ENCODE measurements at places on chromosomes 16 and 17.

GRCh38 chr16:27401768-27402568, at the start of gene IL21R:
IL21R (plus strand) TSS chr16:27402174; CDS start chr16:27430072, 27,898 bp downstream.
- peak; percentile 69 for DNase-seq

DNA sequence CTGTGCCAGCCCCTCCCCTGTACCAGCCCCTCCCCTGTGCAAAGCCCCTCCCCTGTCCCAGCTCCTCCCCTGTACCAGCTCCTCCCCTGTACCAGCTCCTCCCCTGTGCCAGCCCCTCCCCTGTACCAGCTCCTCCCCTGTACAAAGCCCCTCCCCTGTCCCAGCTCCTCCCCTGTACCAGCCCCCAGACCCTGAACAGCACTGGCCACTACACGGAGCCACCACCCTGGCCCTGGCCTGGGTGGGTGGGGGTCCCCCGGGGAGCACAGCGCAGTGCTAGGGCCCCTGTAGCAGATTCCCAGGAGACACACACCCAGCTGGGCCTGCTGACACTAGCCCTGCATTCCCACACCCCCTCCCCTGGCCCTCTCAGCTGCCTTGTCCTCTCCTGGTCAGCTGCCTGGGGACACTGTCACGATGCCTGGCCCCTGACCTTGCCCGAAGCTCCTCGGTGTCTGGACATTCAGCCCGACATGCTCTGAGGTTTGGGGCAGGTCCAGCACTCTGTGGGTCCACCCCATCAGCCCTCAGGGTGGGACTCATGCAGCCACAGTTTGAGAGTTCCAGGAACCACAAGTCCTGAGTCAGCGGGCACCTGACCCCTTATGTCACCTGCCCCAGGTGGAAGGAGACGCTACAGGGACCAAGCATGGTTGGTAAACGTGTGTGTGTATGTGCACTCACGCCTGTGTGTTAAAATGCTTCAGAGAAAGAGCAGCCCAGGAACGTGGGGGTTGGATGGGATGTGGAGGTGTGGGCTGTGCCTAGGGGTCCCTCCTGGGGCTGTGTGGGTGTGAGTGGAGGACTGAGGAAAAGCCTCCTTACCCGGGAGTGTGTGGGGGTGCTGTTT, 114.2 kb downstream of the METRNL start:
- no peak for DNase-seq

- DNase-seq: no peak
Observed at GRCh38 chr17:8392674-8393469, 4.8 kb downstream of the RNF222 start.

GRCh38 chr17:4690745-4691144, 13.2 kb downstream of the PELP1 start:
- no peak for DNase-seq

DNA sequence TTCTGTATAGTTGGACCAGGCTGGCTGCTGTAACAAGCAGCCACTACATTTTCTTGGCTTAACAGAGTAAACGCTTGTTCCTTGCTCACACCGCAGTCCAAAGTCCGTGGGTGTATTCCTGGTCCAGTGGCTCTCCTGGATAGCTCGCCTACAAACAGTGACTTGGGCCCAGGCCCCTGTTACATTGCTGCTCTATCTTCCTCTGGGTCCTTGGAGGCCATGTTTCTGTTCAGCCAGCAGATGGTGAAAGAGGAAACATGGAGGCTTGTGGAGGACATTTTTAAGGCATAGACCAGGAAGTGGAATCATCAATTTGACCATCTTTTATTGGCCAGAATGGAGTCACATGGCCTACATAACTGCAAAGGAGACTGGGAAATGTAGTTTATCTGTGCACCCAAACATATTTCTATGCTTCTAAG, 55.1 kb downstream of the ATP2C2 start:
- no peak for DNase-seq

DNA sequence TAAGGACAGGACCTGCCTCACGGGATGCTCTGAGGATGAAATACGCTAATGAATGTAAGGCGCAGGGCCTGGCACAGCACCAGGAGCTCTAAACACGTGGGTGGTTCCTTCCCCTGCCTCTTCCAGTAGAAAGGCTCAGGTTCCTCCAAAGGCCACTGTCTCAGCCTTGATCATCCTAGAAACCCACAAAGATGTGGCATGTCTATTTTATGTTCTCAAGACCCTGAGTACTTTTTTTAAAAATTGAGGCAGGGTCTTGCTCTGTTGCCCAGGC, 17.0 kb upstream of the MEAK7 start:
- no peak for DNase-seq

GRCh38 chr17:46977348-46977747, 1.7 kb downstream of the RPRML start:
- peak; percentile 92 for DNase-seq

DNA sequence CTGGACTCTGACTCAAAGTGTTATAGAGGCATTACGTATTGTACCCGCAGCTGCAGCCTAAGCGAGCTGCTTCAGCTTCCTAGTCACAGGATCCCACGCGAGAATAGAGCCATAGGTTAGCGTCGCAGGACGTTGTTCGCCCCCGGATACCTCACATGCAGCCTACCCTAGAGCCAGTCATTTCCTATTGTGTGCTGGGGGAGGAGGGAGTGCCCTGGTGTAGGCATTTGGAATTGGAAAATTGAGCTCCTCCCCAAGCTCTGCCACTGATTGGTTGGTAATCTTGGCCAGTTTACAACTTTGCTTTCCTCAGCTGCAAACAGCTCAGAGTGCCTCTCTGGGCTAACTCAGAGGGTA, 530 bp downstream of the NAA60 start:
- DNase-seq: no peak

DNA sequence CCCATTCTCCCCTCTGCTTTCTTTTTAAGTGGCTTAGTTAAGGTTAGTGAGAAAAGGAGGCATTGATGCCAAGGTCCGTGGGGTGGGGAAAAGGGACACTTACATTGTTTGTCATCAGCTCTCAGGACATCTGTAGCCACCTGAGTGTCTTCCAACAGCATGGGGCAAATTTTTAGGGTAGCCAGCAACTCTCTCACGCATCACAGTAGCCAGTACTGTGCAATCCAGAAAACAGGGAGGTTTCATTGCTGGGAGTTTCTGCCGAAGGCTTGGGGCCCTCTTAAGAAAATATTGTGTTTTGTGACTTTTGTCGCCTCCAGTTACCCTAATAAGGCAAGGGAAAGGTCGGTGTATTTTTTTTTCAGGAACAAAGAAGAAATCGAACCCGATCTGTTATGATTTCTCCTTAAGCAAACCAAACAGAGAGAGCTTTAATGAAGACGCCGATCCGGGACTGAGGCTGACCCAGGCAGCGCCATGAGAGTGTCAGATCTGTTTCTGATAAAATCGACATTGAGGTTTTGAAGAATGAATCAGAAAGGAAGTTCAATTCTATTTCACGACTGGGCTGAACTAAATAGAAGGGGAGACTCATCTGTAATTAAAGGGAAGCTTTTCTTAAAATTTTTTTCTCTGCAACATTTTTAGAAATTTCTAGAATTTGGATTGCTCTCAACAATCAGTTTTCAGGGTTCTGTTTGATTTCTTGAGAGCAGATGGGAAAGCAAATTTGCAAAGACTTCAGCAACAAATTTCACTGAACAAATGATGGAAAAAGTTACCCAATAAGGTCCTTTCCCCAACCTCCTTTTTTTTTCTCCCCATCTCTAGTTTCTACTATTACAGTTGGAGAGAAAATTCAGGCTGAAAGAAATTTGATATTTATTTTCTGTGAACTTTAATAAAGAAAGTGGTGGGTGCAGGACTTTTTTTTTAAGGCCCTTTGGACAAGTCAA, 144.7 kb upstream of the IRX3 start:
- no peak for DNase-seq

GRCh38 chr17:77886387-77886728, 72.1 kb upstream of the TNRC6C start:
- no peak for DNase-seq

DNA sequence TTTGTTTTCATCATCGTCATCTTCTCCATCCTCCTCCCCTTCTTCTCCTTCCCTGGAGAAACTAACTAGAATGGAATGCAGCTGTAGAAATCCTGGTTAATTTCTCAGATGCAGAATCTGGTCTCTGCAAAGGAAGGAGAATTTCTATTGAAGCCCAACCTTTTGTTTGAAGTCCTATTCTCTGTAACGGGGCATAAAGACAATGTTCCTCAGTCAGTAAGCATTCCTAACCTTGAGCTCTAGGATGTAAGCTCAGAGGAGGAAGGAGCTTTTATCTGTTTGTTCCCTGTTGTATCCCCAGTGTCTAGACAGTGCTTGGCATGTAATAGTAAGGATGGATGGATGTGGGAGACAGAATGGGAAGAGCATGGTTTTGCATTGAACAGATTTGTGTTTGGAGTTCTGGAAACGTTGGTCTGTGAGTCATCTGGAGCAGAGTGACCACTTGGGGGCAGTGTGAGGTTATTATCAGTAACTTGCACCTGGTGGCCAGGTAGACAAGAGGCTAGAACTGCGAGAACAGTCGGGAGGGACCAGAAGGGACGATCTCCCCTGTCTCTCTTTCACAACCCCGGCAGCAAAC, 363.7 kb downstream of the SNX29 start:
- DNase-seq: peak; percentile 11

DNA sequence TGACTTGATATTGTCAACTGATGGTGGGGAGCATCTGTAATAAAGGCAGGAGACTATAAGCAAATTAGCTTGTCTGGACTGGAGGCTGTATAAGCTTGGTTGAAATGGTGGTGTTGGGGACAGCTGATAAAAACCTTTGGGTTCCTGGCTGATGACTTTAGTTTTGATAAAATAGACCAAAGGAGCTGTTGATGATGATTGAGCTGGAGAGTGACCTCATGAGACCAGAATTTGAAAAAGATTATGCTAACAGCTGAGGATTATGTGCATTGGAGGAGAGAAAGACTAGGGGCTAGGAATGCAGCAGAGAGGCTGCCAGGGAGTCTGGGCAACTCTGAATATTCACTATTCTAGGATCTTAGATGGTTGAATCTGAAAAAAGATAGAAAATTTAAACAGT, 8.7 kb upstream of the CDC27 start:
- no peak for DNase-seq

DNA sequence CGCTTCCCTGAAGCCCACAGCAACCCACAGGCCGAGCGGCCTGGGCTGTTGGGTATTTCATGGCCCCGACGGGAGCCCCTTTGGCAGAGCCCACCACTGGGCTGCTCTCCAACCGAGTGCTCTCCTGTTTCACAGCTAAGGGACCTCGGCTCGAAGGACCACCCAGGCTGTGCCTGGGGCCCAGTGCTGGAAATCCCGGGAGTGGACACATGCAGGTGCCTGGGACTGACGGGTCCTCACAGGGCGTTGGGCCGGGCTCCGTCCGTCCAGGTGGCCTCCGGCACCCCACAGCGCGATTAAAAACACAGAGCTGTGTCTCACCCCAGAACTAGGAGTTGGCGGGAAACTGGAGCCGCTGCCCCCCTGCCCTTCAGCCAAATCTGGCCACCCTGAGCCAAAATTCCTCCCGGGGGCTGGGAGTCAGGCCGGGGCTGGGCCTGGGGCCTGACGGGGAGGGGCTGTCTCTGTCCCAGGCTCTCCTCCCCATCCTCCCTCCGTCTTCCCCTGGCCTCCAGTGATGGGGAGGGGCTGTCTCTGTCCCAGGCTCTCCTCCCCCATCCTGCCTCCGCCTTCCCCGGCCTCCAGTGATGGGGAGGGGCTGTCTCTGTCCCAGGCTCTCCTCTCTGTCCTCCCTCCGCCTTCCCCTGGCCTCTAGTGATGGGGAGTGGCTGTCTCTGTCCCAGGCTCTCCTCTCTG, 14.1 kb downstream of the UTS2R start:
- no peak for DNase-seq

- DNase-seq: no peak
Observed at GRCh38 chr17:3613124-3613523, 3.9 kb upstream of the TRPV1 start.

DNA sequence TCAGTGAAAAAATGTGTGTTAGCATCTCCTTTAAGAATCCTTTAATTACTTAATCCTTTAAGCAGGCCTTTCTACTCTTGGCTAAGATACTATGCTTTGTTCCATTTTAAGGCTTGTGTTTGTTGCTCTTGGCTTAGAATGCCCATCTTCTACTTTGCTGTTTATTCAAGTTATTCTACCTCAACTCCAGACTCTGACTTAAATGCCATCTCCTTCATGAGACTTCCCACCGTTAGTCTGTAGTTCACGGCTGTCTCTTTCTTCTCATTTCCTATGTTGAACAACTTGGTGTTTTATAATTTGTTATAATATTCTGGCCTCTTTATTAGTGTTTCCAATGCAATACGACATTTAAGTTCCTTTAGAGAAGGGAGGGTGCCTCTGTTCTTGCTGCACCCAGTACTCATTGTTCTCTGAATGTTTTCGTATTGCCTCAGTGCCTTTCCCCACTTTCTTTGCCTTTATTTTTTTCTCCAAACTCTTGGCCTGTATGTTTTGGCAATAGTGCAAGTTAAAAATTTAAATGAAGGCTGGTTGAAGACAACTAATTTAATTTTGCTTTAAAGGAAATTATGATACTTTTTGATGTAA, 6.1 kb upstream of the KRT10 start:
- DNase-seq: no peak

GRCh38 chr17:79942591-79943346, 92.9 kb downstream of the TBC1D16 start:
- DNase-seq: no peak

- DNase-seq: no peak
Observed at GRCh38 chr16:75257886-75258806, 6.7 kb upstream of the BCAR1 start.

- DNase-seq: no peak
Observed at GRCh38 chr17:76688165-76688622, 22.6 kb downstream of the MXRA7 start.

GRCh38 chr16:56329887-56330286, 95.5 kb downstream of the AMFR start:
- no peak for DNase-seq

DNA sequence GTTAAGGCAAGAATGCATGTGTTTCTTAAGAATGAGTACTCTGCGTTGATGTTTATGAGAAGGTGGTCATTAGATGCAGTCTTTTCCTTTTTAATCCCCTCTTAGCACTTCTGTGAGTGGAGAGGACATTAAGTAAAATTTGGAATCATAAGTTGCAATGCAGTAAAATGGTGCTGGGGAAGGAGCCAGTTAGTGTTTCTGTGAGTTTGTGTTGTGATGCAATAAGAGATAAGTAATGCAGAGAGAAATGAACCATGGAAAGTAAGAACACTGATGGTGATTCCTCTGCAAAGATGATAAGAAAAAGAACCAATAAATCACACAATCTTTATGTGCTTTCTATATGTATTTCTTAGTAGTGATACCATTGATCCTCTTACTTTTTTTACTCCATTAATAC, 20.0 kb downstream of the ABHD15 start:
- DNase-seq: no peak

GRCh38 chr17:36742267-36743000, 141.1 kb downstream of the MRM1 start:
- no peak for DNase-seq

DNA sequence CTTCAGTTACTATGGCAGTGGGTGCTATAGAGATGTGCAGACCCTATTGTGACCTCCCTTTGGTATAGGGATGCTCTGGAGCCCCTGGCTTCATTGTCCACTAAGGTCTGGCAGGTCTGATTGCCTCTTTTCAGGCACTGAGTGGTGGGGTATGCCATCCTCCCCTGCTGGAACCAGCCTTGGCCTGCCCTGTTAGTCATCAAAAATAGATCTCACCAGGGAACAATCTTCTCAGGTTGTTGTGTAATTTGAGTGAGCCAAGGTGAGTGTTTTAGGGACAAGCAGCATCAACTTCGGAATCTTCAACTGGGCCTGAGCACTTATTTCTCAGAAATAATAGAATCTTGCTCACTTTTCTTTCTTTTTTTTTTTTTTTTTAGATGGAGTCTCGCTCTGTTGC, 19.6 kb downstream of the HMOX2 start:
- no peak for DNase-seq
